GM03348 (cell line): ENCODE measurements at places on chromosomes 3 and 15.

DNA sequence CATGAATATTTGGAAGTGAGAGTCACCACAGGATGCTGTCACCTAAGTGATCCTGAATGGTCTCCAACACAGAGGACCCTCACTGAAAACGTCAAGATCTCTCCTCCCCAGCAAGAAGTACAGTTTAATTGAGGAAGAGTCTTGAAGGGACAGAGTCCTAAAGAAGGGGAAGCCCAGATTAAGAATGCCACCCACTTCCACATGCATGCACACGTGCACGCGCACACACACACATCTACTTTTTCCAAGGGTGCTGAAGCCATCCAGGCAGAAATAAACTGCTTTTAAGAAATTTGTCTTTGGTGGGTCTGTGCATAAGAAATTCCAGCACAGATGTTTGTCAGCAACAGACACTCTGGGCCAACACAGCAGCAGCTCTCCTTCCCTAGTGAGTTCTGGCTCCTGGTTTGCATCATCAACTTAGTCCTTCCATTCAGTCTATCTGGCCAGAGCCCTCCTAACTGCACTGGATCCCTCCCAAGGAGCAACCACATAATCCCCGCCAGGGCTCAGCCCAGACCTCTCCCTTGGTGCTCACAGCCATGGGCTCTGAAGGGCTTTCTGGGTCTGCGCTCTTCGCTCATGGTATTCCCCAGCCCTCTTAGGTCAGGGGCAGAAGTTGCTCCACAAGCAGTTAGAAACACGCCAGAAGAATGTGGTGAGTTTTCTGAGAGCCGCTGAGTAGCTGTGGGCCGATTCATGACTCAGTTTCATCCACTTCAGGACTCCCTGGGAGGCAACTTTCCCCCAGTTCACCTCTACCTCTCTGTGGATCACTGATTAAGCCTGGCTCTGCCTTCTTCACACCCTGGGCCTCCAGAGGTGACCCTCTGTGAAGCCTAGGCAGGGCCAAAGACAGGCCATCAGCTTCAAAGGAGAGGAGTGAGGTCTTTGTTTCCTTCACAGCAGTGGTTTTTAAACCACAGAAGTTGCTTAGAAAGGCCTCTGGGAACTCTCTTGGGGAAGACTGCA is 132.6 kb upstream of the LIPC start:
- peak; percentile 53 for DNase-seq

- DNase-seq = no peak
These were observed 27.3 kb downstream of the ZNF710 start for GRCh38 chr15:90028376-90028944.

DNA sequence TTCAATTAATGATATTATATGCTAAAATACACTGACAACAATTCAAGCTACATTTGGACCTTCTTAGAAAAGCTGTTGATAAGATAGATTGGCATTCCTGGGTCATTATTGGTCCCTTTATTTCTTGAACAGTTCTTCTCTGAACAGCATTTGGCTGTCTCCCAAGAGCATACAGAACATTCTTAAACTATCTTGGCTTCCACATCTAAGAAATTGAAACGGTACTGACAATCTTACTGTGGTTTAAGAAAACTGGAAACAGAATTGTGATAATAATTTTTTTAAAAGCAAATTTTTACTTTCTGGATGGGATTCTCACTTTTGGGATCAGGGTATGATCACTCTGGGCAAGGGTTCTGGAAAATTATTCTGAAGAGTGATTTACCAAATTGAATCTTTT is 161.7 kb upstream of the ZNF385D start:
- DNase-seq = no peak

- DNase-seq = peak; percentile 9
These were observed 13.3 kb downstream of the TAFA4 start for GRCh38 chr3:68919000-68919399.

DNA sequence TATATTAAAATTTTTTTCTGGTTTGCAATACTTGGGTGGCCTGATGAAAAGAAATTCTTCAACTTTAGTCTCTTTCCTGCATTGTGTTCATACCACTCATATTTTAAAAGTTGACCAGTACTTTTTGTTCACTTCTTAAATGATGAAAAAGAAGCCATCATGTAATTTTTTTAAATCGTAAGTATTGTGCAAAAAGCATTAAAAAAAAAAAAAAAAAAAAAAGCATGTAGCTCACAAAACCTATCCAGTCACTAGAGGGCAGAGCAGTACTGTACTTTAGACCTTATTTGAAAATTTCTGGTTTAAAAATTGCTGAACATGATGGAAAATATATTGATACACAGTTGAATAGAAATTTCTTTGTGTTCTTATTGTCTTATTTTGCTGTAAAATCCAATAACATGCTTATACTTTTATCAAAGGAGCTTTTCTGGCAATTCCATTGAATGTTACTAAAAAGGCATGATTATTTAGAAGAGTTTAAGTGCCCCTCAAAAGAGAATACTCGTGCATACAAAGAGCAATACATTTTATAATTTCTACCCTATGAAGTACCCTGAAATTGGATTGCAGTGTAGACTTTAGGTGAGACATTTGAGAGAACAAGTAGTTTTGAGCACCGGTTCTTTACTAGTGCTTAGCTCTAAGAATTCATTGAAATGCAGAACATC is 137.7 kb downstream of the BBX start:
- peak; percentile 22 for DNase-seq

DNA sequence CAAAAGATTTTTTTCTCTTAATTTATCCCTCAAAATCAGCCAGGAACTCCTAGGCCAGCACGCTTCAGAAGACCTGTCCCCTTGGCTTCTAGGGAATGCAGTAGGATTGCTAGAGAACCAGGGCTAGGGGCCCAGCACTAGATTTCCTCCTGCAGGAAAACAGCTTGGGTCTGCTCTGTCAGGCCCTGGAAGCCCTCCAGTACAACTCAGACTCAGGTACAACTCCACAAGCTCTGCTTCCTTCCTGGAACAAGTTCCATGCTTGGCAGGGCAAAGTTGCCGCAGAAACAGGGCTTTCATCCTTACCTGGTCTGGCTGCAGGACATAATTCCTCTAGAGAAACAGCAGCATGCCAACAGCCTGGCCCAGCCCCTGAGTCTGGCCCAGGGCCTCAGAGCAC is 96.1 kb upstream of the CTNNB1 start:
- no peak for DNase-seq

GRCh38 chr15:91874992-91875660 is 21.6 kb downstream of the SLCO3A1 start:
- DNase-seq = no peak
